GM19239 (cell line): ENCODE measurements at places on chromosomes 4 and X.

GRCh38 chrX:68487254-68487653, 11.6 kb upstream of the YIPF6 start:
- no peak for DNase-seq

DNA sequence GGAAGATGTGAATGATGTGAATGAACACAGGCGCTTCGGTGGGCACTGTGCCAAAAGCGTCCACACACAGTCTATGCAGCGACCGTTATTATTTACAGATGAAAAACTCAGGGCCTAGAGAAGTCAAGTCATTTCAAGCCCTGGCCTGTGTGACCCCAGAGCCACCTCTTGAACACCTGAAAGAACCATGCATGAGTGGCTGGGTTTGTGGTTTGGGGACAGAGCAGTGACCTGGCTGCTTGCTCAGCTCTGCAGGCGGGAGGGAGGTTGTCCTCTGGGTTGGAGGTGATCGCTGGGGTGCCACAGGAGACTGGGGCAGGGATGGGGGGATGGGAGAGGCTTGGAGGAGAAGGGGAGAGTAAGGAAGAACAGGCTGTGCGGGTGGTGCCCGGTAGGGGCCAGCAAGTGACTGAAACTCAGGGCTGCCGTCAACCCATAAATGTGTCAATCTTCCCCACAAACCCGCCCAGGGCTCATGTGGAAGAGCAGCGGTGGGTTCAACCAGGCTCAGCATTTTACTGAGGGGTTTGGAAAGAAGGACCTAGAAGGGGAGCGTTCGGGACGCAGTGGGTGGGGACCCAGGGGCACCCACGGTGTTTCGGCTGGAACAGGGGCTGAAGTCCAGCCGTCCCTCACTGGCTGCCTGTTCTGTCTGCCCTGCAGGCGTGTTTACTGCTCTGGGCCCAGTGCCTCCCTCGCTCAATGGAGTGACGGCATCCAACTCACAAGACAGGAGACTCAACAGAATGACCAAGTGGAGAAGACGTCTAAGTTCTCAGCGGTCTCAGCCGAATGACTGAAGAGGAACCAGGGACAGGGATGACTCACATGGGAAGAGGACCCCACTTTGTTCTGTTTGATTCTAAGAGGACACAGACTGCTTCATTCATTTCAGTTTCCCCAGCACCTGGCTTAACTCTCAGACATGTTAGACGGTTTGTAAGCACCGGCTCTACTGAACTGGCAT, 167.8 kb downstream of the AFAP1 start:
- DNase-seq, result peak; percentile 72

- no peak for DNase-seq
These were observed 17.3 kb downstream of the TSC22D3 start for GRCh38 chrX:107758231-107758766.

DNA sequence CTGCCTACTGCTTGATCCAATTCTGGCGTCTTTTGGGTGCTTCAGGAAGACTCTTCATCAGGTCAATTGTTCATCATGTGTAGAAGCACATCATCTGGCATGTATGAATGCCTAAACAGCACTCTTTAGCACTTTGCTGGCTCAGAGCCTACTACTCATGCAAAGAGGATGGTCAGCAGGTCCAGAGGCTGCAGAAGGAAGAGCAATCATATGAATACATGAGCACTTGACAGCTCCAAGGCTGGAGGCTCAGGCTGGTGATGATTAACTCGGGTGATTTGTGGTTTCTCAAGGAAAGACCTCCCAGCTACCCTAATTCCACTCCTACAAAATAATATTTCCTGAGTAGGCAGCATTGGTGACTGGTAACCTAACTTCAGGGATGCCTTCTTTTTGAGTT, 103.8 kb upstream of the CXCL13 start:
- DNase-seq, result no peak

- DNase-seq, result no peak
These were observed 46.5 kb upstream of the HPSE start for GRCh38 chr4:83381173-83381572.

GRCh38 chr4:25330905-25331808, 18.6 kb downstream of the ZCCHC4 start:
- DNase-seq, result no peak

GRCh38 chrX:107577933-107578332, 50.4 kb upstream of the PRPS1 start:
- DNase-seq, result no peak
